ENCODE measurements at places on chromosomes 16 and 17.

- no peak for DNase-seq
Measured at GRCh38 chr16:75803753-75804152, 77.5 kb upstream of the CPHXL start.

GRCh38 chr16:27220991-27221390 is 17.7 kb downstream of the KDM8 start:
- DNase-seq, result no peak

- DNase-seq, result peak; percentile 70
Measured at GRCh38 chr16:53821487-53821886, 117.5 kb downstream of the FTO start.

- no peak for DNase-seq
Measured at GRCh38 chr16:15601212-15601879, 41.6 kb downstream of the MARF1 start.

DNA sequence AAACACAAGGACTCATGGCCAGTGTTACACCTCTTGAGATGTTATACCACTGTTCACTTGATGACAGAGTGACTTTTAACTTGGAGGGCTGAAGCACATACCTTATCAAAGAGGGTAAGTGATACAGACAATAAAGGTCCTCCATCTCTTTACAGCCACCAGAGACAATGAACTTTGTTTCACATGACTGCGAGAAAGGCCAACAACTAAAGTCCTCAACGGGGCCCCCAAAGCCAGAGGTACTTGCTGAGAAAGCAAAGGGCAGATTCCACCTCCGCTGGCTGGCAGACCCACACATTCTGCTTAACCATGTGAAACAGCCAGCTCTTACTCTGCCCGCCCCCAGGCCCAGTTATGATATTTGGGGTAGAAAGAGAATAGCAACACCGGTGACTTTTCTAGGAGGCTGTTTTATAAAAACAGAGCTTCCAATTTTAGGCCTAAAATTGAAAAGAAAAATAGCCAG is 21.4 kb downstream of the DCUN1D3 start:
- DNase-seq, result no peak

DNA sequence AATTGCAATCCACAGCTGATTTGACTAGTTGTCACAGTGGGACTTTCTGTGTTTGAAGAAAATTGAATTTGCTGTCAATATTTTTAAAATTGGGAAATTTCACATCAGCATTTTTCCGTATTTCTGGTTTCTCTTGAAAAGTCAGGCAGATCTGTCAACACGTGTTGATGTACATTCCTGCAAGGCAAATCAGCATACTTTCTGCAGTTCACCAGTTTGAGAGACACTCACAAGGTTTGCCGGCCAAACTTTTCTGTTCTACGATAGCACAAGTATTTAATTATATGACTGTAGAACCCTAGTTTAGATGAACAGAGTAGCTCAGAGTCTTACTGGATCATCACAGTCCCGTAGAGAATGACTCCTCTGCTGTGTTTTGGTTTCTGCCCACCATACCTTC is 102.0 kb downstream of the ADAMTS18 start:
- peak; percentile 66 for DNase-seq

DNA sequence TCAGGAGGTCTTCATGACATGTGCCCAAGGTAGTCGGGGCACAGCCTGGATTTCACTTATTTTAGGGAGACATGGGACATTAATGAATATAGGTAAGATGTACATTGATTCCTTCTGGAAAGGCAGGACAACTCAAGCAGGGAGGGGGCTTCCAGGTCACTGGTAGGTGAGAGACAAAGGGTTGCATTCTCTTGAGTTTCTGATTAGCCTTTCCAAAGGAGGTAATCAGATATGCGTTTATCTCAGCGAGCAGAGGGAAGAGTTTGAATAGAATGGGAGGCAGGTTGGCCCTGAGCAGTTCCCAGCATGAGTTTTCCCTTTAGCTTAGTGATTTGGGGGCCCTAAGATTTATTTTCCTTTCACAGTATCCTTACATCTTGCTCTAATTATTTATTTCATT is 443.8 kb upstream of the EEF2KMT start:
- DNase-seq, result no peak

GRCh38 chr17:67520916-67521774 is 144.1 kb downstream of the PITPNC1 start:
- DNase-seq, result peak; percentile 35

DNA sequence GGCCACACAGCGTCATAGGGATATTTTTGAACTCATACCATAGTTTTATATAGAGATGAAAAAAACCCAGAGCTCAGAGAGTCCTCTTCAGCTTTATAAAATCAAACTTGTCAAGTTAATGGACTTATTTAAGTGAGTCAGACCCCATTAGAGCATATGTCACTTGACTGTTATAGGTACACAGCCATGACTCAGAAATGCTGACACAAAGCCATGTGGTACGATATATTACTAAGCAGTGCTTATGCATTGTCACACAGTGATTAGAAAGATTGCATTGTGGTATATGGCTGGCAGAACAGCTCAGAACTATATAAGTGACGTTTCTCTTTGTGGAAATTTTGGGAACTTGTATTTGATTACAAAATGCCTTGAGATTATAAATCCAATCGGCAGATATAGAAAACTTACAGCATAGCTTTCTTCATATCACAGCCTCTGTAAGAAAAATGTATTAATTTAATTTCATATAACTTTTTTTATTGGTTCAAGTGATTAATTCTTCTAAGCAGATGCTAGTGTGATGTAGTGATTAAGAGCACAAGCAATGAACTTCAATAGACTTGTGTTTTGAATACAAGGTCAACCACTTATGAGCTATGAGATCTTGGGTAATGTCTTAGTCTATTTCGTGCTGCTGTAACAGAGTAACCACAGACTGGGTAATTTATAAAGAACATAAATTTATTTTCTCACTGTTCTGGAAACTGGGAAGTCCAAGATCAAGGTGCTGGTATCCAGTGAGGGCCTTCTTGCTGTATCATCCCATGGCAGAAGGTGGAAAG is 25.8 kb upstream of the GINS3 start:
- peak; percentile 2 for DNase-seq

GRCh38 chr17:12193144-12193735 is 172.6 kb downstream of the MAP2K4 start:
- DNase-seq, result no peak

DNA sequence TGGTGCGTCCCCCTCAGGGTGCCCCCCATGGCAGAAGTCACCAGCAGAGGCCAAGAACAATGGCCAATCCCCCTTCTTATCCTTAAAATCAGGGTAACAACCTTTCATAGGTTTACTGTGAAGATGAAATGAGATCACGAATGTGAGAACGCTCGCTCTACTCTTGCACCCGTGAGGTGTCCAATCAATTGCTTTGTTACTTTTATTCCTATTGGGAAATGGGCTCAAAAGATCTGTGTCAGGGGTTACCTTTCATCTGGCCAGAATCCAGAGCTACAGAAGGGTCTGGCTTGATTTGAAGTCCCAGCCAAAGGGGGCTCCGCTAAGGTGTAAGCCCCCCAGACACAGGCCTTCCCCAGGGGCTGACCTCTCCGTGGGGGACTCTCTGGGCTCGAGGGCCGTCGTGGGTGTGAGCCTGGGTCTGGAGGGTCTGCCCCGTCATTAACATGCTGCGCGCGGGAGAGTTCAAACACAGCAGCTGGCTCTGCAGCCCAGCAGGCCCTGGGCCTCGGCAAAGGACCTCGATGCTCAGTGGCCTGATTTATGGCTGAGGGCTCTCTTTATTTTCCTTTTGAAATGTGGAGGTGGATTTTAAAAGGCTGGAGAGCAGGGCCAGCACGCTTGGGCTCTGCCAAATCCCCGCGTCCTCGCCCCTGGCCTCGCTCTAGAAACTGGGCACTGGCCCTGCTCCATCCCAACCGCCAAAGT is 10.4 kb downstream of the ABR start:
- DNase-seq, result no peak

- no peak for DNase-seq
Measured at GRCh38 chr17:53919356-53919755, 96.6 kb downstream of the KIF2B start.

- no peak for DNase-seq
Measured at GRCh38 chr16:1707193-1707790, 1.3 kb downstream of the MAPK8IP3 start.

DNA sequence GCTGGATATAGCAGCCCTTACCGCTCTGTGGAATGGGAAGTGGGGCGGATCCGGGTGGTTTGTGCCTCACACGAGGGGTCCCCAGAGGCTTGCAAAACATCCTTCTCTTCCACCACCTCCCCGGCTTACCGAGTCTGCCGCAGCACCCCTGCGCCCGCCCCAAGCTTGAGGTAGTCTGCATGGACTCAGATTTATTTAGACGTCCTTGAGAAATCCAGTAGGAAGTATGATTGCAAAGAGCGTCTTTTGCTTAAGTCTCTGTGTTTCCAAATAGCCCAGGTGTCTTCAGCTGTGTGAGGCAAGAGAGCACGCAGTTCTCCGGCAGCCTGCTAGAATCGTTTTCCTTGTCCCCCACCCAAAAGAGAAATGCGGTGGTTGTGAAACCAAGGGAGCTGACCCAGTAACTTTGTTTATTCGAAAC is 2.4 kb downstream of the KIAA0513 start:
- no peak for DNase-seq

DNA sequence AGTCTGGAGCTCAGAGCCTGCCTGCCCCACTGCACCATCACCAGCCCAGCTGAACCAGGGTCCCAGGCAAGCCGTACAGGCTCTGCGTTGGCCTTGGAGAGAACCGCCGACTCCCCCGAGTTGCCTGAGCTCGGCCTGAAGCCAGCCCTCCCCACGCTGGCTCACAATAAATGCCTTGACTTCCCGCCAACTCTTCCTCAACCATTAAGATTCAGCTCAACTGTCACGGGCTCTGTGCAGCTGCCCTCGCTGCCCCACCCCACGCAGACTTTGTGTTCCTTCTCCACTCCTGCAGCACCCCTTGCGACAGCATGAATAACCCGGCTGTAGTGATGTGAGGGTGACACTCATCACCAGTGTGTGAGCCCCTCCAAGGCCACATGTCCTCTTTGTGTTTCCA is 4.8 kb upstream of the QPRT start:
- no peak for DNase-seq

DNA sequence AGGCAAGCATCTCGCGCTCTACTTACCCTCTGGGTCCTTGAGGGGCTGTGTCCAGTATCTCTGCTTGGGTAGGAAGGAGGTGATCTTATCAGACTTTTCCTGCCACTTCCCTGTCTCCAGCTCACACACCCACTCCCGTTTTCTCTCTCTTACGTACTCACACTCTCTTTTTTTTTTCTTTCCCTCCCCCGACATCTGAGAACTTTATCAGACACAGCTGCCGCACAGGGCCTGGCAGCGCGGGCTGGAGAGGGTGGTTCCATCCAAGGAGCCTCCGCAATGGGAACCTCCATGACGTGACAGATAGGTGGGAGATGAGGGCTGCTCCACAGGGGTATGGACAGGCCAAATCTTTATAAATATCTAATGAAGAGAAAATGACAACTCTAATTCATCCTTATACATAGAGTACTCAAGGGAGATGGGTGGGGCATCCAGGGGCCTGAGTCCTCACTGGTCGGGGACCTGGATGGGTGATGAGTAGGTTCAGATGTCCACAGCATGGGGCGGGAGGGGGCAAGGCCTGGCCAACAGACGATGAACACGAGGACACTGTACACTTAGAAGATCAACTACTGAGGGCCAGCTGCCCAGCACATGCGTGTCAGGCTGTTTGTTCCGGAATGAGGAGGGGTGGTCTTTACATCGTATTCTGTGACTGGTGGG is 23.3 kb downstream of the MINK1 start:
- DNase-seq, result no peak

DNA sequence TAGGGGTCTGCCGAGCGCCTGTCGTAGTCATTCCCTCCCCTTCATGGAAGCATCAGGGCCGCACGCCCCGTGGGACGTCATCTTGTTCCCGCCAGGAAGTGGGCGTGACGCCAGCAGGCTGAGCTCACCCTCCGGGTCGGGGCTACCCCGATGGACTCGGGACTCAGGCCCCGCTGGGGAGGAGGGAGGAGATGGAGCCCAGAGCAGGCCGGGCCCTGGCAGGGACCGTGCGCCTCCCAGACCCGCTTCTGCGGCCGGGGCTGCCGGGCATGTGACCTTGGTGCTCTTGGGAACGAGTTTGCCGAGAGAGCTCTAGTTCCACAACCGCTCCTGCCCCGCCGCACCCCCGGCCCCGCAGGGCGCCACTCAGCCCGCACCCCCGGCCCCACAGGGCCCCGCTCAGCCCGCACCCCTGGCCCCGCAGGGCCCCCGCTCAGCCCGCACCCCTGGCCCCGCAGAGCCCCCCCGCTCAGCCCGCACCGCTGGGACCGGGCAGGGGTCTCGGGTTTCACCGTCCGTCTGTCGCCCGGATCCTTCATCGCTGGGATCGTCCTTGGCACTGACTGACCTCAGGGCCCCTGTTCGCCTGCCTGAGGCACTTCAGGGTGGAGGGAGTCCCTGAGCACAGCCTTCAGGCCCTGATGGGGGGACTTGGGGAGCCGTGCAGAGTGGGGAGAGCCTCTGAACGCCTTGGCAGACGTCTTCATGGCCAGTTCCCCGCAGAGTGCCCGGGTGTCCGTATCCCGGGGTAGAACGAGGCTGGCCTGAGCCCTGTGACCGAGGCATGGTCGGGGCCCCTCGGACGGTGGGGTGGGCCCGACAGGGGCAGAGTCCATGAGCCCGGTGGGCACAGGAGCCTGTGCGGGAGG is 5.8 kb downstream of the CACNA1H start:
- DNase-seq, result no peak

DNA sequence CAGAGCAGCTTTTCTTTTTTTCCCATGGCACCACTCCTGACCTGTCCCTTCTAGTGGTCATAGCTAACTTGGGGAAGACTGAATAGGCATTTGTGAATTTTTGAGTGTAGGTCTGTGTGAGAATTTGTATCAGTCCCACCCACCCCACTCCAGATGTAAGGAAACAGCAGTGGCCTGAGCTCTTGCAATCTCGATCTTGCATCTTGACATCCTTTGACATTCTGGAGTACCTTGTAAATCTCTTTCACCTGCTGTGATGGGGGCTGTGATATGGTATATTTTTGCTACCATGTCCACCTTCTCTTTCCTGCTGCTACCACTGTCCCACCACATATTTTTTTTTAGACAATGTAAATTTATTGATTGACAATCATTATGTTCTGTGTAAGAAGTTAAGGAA is 289.3 kb downstream of the MAP2K6 start:
- no peak for DNase-seq

DNA sequence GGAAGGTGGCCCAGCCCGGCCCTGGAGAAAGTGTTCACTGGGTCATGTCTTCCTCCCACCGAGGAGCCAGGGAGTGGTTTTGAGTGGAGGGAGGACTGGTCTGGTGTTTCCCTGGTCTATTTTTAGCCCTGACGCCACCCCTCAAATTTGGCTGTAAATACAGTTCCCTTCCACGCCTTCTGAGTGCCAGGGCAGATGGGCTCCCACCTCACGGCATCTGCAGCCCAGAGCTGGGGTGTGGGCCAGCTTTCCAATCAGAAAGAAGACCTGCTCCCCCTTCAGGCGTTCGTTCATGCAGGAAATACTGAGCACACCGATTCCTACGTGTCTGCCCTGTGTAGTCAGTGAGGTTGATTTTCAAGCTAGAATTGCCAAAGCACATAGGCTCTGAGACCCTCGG is 53.7 kb downstream of the SNX20 start:
- DNase-seq, result peak; percentile 37

GRCh38 chr16:87043231-87044031 is 273.8 kb downstream of the C16orf95 start:
- no peak for DNase-seq
